ENCODE measurements at places on chromosomes 16 and 17.
A peak's percentile ranks its signal among the peaks of the same experiment; 100 is the strongest.

GRCh38 chr17:8152112-8152775 lies at the start of gene PER1:
PER1 (minus strand) TSS chr17:8152404; CDS start chr17:8150706, 1,698 bp downstream.
- DNase-seq: peak; percentile 96

DNA sequence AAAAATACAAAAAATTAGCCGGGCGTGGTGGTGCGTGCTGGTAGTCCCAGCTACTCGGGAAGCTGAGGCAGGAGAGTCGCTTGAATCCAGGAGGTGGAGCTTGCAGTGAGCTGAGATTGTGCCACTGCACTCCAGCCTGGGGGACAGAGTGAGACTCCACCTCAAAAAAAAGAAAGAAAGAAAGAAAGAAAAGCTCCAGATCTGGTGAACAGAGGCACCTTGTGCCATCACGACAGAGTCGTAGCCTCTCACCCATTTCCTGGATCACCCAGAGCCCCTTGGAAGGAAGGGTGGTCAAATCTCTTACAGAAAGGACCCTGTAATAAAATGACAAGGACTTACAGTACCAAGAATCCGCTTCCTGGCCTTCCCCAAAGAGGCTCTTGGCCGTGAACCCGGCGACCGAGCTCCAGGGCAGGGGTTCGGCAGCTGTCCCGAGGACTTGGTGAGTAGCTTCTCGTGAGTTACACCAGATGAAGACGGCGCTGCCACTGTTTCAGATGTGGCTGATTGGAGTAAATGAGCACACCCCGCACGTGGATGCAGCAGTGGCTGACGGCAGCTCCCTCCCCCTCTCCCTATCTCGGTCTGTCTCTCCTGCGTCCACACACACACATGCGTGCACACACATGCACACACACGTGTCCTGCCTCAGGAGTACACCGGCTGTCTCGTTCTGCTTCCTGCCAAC lies 13.5 kb downstream of the LGALS3BP start:
- DNase-seq: no peak

- DNase-seq: no peak
Measured at GRCh38 chr17:14428648-14429029, 127.8 kb downstream of the HS3ST3B1 start.

- DNase-seq: no peak
Measured at GRCh38 chr16:19940195-19940594, 55.5 kb upstream of the GPRC5B start.

GRCh38 chr17:39800540-39800939 lies 62.8 kb downstream of the GRB7 start:
- no peak for DNase-seq

- DNase-seq: no peak
Measured at GRCh38 chr16:28492511-28492910, 637 bp upstream of the CLN3 start.

DNA sequence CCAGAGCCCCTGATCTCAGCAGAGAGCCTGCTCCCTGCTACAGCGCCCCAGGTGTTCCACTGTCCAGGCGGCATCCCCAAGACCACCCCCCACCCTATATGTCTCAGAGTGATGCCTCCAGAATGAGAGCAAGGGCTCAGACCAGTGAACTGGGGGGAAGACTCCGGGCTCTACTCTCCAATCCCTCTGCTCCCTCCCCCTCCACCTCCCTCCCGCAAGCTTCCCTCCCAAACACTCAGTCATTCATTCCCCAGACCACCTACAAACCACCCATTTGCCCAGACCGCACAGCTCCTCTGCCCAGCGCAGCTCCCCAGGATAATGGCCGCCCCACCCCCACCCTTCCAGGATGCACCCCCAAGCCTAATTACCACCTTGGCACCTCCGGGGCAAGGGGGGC lies 59.4 kb upstream of the TAC4 start:
- no peak for DNase-seq

DNA sequence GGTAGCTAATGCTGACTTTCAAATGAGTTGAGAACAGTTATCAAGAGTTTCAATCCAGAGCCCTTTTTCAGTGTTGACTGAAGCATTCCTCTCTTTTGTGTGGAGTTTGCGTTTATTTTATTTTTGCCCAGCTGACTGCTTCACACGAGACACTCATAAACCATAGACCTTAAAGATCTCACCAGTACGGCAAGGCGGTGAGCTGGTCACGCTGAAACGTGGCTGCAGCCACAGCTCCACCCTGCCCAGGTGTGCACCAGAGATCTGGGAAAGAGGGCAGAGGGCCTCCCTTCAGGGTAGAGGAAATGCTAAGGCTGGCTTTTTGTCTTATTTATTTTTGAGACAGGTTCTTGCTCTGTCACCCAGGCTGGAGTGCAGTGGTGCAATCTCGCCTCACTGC lies 112.2 kb downstream of the AATF start:
- no peak for DNase-seq

DNA sequence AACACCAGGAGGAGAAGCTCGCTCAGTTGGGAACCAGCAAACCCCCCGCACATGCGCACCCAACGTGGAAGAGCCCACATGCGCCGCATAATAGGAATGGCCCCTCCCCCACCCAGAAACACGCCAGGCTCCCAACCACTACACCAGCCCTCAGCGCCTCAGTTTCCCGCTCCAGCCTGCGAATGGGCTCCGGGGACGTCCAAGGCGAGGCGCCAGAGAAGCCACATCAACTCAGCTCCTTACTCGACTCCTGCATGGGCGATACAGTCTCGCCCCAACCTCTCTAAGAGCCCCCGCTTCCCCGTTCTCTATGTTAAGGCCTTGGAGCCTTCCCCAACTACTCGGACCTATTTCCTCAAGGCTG lies 504 bp downstream of the SRSF1 start:
- DNase-seq: no peak
